Choroid plexus epithelial cell (primary cell): ENCODE measurements at places on chromosomes 1 and 21.

DNA sequence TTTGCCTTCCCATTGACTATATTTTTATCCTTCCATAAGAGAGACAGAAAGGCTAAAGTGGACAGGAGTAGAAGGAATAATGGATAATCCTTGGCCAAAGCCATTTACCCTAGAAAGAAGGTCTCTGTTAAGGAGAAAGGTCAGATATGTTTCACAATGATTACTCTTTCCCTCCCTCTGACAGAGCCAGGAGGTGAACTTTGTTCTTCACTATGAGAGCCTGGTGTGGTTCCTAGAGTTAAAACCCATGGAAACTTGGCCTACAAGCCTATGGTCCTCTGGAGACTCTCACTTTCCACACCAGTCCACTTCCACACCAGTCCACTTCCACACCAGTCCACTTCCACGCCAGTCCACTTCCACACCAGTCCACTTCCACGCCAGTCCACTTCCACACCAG, 479.9 kb upstream of the ZP4 start:
- no peak for DNase-seq

DNA sequence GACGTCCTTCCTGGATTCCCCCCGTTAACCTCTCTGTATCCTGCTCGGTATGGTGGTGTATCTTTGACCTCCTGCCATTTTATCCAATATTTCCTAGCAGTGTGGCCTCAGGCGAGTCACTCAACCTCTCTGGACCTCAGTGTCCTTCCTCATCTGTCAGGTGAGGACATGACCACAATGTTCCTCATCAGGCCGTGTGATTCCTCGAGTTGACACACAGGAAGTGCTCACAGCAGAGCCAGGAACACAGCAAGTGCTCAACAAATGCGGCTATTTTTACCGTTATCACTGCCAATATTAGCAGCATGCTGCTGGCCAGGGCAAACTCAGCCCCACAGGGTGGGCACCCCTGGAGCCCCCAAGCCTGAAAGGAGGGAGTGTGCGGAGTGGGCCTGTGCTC, 450.2 kb downstream of the KIF26B start:
- DNase-seq, result peak; percentile 63

- DNase-seq, result peak; percentile 45
These were observed 55.2 kb downstream of the NGF start for GRCh38 chr1:115282807-115283208.

- no peak for DNase-seq
These were observed 15.9 kb downstream of the ESPN start for GRCh38 chr1:6440198-6441126.

- no peak for DNase-seq
These were observed 323.1 kb upstream of the FAM78B start for GRCh38 chr1:166489670-166490436.

DNA sequence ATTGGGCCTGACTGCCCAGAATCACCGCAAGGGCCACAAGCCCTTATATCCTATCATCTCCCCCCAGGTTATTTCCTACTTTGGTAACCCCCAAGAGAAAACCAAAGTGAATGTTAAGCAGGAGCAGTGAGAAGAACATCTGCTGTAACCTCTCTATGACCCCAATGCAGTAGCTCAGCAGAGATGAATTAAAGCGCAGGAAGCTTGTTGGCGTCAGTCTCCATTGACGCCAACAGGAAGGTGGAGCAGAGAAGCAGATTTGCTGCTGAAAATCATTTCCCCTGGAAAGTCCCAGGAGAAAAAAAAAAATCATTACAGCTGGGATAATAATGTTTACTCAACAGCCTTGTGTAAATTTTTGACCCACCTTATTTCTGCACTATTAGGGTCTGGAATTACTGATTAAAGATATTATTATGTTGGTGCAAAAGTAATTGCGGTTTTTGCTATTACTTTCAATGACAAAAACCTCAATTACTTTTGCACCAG, 33.2 kb upstream of the FAM163A start:
- DNase-seq, result peak; percentile 87

GRCh38 chr1:5845376-5845775, 146.8 kb downstream of the NPHP4 start:
- peak; percentile 5 for DNase-seq

DNA sequence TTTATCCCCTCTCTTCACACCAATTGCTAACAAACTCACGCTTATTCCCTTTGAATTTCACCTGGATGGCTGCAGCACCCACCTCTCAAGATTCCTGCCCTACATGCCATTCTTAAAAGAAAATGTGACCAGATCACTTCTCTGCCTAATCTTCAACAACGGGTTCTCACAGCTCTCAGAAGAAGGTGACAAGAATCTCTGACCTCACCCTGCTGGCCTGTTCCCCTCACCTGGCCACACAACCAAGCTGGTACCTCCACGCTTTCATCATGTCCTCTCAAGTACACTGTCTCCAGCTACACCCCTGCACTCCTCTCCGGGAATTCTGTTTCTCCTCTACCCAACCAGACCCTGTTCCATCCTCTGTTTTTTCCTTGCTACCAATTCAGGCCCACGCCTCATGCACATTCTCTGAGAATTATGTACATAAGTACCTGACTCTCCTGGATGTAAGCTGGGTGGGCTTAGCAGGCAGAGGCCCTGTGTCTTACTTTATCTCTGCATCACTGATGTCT, 5.9 kb upstream of the LSS start:
- no peak for DNase-seq

- DNase-seq, result no peak
These were observed 113.0 kb upstream of the ERG start for GRCh38 chr21:38611277-38611676.

DNA sequence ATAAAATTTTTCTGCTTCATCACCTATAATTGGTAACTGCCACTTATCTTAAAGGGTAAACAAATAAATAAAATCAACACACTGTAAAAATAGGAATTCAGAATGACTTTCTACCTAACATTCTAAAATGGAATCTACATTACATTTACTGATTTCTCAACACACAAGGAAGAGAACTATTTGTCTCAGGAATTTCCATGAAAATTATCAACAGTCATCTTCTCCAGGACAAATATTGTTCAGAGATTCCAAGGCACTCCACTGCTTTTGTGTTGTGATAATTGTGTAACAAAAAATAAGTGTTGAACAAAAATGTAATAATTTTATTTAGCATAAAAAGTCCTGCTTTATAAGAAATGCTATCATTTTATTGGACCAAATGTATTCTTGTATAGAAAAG, 7.3 kb downstream of the ODF2L start:
- DNase-seq, result no peak

DNA sequence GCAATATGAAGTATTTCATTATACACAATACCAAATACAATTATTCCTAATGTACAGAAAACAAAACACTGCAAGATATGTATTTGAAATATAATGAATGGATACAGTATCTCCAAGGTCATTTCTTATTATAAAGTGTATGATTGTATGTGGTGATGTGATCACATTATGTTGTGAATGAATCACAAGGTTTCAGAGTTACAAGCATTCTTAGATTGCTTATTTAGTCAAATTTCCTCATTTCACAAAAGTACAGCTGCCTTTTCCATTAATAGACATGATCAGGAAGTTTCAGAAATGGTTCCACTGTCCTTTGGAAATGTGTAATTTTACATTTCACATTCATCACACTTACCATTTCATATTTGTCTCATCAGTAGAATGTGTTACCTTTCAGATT, 28.3 kb upstream of the NEK7 start:
- peak; percentile 45 for DNase-seq

GRCh38 chr1:154478639-154479038, 23.4 kb upstream of the TDRD10 start:
- peak; percentile 49 for DNase-seq

- DNase-seq, result peak; percentile 36
These were observed 62.2 kb downstream of the OBSCN start for GRCh38 chr1:228270032-228270431.

DNA sequence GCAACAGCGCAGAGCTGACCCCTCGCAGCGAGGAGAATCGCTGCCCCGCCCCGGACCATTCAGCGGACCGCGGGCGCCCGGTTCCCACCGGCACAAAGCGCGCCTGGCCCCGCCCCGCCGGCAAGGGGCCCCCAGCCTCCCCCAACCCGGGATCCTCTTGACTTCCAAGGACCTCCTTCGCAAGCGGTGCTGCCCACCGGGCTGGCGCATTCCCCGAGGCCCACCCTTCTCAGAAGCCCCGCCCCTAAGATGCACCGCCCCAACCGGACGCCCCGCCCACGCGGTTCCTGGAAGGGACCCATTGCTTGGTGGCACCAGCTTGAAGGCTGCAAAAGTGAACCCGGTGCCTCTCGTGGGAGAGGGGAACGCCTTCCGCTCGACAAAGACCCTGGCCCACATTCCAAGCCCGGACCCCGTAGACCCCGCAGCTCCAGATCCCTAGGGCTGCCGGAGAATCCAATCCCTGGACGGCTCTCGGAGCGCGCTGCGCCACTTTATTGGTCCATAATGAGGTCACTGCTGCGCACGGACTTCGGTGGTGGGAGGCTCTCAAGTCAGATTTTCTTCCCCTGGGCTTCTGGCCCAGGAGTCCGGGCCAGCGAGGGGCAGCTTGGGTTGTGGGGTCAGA, 2.0 kb downstream of the HES3 start:
- DNase-seq, result no peak

DNA sequence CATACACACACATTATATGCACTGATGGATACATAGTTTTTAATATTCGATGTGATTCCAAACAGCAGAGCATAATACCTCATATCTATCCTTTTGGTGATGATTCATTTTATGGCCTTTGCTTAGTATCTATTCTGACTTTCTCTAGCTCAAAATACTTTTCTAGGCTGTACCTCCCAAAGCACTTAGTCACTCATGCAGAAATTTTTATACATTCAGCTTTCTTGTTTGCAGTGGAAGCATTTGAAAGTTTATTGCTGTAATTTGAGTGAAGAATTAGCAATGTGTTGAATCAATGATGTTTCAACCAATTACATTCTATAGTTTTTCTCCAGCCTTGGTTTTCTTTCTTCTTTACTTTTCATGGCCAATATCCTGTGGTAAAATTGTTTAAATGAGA, 66.7 kb downstream of the LBR start:
- no peak for DNase-seq

GRCh38 chr1:103254691-103255090, 146.4 kb upstream of the COL11A1 start:
- peak; percentile 58 for DNase-seq

- peak; percentile 65 for DNase-seq
These were observed 19.2 kb upstream of the MTARC1 start for GRCh38 chr1:220767312-220768125.

DNA sequence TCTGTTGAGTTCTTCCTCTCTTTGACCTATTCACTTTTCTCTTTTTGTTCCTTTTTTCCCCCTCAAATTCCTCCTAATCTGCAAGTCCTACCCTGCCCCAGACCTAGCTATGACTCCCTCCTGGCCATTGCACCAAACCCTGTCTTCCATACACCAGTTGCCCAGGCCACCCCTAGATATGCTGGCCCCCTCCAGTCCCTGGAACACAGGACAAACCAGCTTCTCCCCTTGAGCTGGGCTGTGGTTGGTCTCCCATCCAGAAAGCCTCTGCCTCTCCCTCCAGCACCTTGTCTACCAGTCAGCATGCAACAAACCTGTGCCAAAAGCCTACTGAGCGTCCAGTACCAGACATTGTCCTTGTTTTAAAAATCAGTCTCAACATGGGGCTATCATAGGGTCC, 59.4 kb downstream of the ELK4 start:
- DNase-seq, result no peak

GRCh38 chr1:217425422-217425821, 205.5 kb downstream of the GPATCH2 start:
- DNase-seq, result no peak

- DNase-seq, result peak; percentile 93
These were observed 49.5 kb upstream of the RAB4A start for GRCh38 chr1:229221106-229222019.

- DNase-seq, result no peak
These were observed 42.5 kb upstream of the ACTRT2 start for GRCh38 chr1:2978691-2979190.

- no peak for DNase-seq
These were observed 7.2 kb upstream of the CLCA1 start for GRCh38 chr1:86461482-86461881.

DNA sequence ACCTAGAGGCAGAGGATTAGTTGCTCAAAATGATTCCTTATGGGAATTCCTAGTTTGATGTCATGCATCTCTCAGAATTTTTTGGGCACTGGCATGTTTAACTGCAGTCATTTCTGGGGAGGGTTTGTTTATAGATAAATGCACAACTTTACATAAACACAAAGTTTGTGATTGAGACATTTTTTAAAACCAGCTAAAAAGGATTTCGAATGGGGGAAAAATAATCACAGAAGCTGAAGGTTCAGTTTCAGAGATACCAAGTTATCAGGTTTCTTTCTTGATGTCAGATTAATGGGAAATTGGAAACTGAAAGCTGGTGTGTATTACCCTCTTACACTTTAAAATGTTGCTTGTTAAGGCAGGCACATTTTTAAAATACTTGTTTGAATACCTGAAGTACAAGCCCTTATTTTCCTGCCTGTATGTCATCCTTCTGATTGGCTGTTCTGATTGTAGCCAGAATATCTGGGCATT, 72.1 kb downstream of the DISP1 start:
- peak; percentile 54 for DNase-seq

- DNase-seq, result no peak
These were observed 338.5 kb downstream of the KCTD3 start for GRCh38 chr1:215905493-215906115.

DNA sequence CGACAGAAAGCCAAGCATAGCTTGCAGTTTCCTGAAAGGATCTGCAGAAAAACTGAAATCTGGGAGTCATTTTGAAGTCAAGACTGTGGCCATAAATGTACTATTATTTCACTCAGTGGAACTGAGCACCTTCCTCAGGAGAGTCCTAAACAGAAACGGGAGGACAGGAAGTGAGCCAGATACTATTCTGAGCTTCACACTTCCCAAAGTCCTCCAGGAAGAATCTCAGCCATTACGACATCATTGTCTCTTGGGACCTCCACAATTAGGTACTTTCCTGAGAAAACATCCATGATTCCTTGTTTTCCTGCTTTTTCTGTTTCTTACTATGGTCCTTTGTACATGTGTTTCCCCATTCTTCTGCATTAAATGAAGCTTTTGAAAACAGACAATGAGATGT, 299.2 kb upstream of the USP25 start:
- no peak for DNase-seq

GRCh38 chr1:41812051-41812450, 106.7 kb downstream of the HIVEP3 start:
- DNase-seq, result peak; percentile 90

GRCh38 chr1:154349121-154349520, 23.8 kb downstream of the ATP8B2 start:
- DNase-seq, result no peak

DNA sequence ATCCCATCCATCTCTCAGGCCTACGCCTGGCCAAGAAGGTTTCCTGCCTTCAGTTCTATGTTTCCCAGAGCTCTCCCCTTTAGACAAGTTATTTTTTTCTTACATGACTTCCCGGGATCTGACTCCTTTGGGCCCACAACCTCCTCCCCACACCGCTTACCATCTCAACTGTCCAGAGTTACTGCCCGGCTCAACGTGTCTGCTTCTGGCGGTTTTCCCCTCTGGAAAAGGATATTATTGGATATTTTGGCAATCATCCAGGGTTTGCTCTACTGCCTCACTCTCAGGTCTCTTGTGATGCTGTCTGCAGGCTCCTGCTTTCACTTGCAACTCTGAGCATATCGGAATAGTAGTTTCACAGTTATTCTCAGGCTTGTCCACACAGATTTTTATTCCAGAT, 318.2 kb upstream of the CAMK1G start:
- DNase-seq, result no peak

- peak; percentile 8 for DNase-seq
These were observed 960 bp downstream of the RCAN1 start for GRCh38 chr21:34613679-34614627.

- DNase-seq, result peak; percentile 31
These were observed 43.6 kb upstream of the IFFO2 start for GRCh38 chr1:19000065-19000464.
